ENCODE measurements at places on chromosomes 16 and 17.

GRCh38 chr17:7852262-7852670, 2.6 kb upstream of the TMEM88 start:
- no peak for DNase-seq

DNA sequence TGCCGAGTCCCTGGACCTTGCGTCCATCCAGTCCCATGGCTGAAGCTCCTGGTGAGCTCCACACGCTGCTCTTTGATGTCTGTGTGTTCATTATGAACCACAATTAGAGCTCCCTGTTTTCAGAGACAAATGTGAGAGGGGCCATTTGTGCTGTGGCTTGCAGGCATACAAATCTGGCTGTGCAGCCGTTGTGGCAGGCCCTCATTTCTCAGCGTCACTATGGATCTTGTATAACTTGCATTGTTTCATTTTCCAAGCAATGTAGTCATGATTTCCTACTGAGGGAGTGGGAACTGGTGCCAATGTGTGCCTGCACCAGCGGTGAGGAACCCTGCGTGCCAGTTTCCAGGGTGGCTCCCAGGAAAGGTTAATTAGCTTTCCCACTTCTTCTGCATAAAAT, 542.6 kb downstream of the TMEM114 start:
- no peak for DNase-seq

DNA sequence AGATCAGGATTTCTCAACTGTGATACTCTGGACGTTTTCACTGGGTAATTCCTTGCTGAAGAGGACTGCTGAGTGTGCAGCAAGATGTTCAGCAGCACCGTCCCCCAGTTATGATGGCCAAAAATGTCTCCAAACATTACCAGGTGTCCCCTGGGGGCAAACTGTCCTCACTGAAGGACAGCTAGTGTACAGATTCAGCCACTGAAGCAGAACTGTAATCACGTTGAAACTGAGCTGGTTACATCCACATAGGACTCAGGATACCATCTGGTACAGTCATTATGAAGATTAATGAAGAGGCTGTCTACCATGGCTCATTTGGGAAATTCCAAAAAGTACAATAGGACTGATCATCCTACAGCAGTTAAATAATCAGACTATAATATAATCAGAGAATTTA, 43.3 kb upstream of the GINS3 start:
- no peak for DNase-seq

GRCh38 chr17:9763643-9764042, 27.7 kb downstream of the DHRS7C start:
- no peak for DNase-seq

DNA sequence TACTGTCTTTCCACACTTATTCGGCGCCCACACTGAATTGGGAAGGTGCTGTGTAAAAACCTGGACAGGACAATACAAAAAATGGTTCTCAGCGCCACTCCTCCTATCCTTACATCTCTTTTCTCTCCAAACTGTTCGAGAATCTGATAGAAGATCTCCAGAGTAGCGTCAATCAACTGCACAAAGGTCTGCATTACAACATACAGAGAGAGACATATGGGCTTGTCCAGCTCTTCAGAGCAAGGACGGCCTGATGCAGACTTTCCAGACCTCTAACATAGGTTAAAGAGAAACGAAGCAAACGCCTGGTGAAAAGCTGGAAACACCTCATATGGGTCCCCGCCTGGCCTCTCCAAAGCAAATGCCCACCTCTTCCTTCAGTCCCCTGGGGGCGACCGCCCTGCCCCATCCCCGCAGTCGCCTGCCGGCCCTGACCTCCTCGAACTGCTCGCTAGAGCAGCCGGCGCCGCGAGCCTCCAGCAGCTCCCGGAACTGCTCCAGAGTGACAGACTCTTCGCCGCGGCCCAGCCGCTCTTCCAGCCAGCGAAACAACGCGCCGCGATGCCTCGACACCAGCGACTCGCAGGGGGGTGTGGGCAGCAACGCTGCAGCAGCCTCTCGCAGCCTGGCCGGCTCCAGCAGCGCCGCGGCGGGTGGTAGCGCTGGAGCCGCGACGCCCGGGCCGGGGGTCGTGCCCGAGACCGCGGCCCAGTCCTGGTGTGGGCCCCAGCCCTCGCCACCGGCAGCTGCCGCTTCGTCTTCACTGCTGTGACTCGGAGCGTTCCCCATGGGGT, 526 bp downstream of the ZZEF1 start:
- DNase-seq, result peak; percentile 28

GRCh38 chr16:5383737-5384136, 286.1 kb upstream of the EEF2KMT start:
- no peak for DNase-seq

- no peak for DNase-seq
These were observed 43.4 kb upstream of the SOX9 start for GRCh38 chr17:72077326-72077960.

DNA sequence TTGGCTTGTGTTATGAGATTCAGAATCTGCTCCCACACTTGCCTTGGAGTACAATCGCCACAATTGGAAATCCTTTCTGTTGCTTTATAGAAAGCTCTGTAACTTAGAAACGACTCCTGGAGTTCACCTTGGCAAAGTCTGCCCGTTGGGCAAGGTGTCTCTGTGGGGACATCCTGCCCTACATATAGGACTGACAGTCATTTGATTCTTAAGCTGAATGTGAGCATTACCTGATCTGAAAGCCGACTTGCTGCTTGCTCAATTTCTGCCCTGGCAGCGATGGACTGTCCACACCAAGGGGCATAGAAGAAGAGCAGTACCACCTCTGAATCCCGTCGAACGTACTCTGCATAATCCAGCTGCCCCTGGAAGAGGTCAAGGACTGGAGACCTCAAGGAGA, 6.9 kb downstream of the TXNDC11 start:
- DNase-seq, result no peak

DNA sequence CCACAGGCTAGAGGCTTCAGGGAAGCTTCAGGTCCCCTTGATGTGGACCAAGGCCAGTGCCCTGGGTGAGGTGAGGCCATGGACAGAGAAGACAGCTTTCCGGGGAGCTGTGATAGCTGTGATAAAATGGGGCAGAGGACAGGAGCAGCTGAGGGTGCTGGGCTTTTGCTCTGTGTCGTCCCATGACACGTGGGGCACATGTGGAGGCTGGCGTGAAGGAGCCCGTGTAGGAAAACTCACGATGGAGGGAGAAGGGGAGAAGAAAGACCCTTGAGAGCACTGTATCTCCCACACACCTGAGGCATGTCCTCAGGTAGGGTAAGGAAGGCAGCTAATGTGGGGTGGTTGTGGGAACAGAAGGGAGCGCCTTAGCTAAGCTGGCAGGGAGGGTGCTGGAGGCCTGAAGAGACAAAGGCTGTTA, 21.3 kb downstream of the B9D1 start:
- DNase-seq, result no peak

GRCh38 chr16:27214084-27214961, 11.0 kb downstream of the KDM8 start:
- DNase-seq, result no peak

DNA sequence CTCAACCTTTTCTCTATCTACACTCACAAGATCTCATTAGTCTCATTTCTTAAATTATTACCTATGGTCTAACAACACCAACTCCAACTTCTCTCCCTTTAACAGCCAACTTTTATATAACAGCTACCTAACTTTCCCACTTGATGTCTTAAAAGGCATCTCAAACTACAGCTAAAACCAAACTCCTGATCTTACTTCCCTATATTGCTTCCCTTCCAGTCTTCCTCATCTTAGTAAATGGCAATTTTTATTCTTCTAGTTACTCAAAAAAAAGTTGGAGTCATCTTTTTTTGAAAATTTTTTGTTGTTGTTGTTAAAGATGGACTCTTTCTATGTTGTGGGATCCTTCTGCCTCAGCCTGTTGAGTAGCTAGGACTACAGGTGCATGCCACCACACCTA, 15.3 kb downstream of the SRR start:
- no peak for DNase-seq

DNA sequence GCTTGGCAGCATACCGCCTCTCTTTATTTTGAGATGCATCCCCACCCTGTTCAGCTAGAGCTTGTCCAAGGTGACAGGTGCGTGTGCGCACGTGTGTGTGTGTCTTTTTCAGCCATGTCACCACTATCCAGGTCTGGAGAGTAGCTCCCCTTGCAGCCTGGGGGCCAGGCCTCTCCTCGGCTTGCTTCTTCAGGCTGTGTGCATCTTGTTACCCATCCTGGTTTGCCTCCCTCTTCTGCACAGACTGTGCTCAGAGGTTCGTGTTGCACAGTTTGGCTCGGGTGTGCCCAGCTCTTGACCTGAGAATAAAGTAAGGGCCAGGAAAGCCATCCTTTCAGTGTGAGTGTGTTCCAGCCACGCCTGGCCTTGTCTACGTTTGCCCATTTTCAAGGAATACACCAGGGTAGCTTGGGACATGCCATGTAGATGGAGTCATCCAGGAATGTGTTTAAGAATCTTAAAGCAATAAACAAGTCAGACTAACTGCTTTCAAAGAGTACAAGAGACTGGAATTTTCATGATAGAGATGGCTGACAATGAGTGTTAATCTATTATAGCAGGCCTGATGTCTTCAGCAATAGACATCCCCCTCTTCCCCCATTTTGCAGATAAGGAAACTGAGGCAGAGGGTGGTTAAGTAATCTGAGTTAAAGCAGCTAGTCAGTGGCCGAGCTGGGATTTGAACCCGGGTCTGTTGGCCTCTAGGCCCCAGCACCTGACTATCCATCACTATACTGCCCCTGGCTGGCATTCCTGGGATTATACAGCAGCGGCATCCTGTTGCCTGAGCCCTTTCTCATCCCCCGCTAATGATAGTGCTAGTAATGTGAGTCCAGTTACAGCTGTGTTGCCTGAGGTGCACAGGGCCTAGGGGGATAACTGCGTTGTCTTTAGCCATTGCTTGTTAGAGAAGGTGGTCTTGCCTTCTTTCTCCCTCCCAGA, 77.9 kb downstream of the KSR1 start:
- DNase-seq, result peak; percentile 75

DNA sequence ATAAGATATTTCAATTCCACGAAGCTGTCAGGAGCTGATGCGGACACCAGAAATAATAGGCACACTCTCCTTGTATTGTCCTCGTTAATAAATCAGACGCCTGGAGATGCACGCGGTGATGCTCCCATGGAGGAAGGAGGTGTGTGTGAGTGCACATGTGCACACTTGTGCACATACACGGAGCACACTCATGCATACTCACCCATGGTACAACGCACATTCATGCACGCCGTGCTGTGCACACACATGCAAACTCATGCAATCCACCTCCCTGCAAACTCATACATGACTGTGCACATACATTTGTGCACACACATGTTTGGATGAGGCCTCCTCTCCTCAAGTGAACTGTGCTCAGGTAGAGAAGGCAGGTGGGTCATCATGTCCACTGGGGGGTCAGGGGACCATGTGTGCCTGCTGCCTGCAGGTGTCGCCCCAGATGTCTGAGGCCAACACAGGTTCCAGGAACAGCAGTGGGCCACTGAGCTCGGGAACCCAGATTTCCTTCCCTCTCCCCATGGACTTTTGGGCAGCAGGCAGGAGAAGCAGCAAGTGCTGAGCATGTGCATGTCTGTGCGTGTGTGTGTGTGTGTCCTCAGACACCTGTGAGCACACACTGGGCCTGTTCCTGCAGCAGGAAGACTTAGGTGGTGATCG, 165.3 kb downstream of the SDK2 start:
- DNase-seq, result no peak

DNA sequence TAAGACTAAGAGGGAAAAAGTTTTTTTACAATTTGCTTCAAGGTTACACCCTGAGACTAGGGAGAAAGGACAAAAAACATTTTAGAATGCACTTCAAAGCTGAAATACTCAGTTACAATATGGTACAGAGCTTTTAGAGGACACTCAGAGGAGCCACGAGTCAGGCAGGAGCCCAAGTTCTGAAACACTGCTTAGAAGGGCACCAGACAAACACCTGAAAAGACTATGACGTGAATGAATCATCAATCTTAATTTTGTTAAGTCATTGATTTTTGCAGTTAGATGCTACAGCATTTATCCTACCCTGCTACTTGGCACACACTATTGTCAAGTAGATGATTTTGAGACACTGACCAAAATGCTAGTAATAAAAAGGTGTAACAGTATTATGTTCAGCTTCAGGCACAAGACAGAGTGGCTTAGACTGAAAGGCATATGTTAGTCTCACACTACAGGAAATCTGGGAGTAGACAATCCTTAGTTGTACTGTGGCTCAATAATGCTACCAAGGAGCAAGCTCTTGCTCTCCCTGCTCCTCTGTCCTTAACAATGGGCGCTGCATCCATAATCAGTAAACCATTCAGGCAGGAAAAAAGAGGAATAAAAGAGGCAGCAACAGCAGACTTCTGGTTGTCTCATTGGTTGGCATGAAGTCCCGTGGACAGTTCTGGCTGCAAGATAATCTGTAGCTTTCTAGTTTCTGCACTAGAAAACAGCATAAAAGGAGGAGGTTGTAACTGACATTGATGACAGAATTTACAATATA, 151.8 kb downstream of the ABCA8 start:
- no peak for DNase-seq

DNA sequence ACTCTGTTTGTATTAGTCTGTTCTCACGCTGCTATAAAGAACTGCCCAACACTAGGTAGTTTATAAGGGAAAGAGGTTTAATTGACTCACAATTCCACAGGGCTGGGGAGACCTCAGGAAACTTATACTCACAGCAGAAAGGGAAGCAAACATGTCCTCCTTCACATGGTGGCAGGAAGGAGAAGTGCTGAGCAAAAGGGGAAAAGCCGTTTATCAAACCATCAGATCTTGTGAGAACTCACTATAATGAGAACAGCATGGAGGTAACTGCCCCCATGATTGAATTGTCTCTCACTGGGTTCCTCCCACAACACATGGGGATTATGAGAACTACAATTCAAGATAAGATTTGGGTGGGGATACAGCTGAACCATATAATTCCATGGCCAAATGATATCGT, 30.9 kb downstream of the ABCC1 start:
- DNase-seq, result no peak

- peak; percentile 91 for DNase-seq
These were observed 9.4 kb downstream of the GJC1 start for GRCh38 chr17:44820631-44821212.

GRCh38 chr17:67244431-67245072, 444 bp downstream of the HELZ start:
- DNase-seq, result no peak

DNA sequence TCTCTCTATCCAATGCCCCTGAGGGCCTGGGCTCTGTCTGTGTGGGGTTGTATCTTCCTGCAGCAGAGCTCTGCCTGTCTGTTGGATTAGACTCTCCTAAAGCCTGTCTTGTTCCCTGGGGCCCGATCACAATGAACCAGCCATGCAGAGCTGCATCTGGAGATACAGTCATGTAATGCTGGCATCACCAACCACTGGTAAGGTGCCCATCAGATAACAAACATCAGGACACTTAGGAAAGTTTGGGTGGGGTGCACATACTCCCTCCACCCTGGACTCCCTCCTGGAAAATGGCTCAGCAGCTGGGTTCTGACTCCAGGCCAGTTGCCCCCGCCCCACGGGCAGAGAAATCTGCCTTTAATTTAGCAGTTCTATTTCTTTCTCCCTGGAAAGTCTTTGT, 61.3 kb upstream of the BRD7 start:
- no peak for DNase-seq
